ENCODE measurements at places on chromosomes 12 and 14. TPM values are rescaled to one million over a fixed set of nuclear protein-coding genes. Genes with fewer than 3 reads are reported as not detected.

The RPL10L gene
- total RNA-seq: not detected

The SUOX gene
- total RNA-seq: 18.5 TPM

The DHH gene
- total RNA-seq: not detected

The ASB2 gene
- total RNA-seq: not detected

The C12orf76 gene
- 17.5 TPM for total RNA-seq

The RPGRIP1 gene
- total RNA-seq: not detected

The RHOJ gene
- 6.6 TPM for total RNA-seq

The USP44 gene
- total RNA-seq: under 0.01 TPM

The MSI1 gene
- not detected for total RNA-seq

The KCNC2 gene
- not detected for total RNA-seq

The HELB gene
- total RNA-seq: 2.2 TPM

The PHC1 gene
- 15.4 TPM for total RNA-seq

The P3H3 gene
- total RNA-seq: 86.2 TPM

The ANKRD33 gene
- total RNA-seq: 0.44 TPM

The SLC7A8 gene
- total RNA-seq: 13.9 TPM

The OSGEP gene
- 34.1 TPM for total RNA-seq

The DAO gene
- not detected for total RNA-seq

The ARHGAP9 gene
- not detected for total RNA-seq

The GLT8D2 gene
- total RNA-seq: 79.5 TPM

The DEGS2 gene
- total RNA-seq: not detected

The C1R gene
- total RNA-seq: 903 TPM

The CCDC177 gene
- total RNA-seq: not detected

The TOMM20L gene
- total RNA-seq: not detected

The COX8C gene
- total RNA-seq: not detected

The ZC2HC1C gene
- total RNA-seq: not detected

The PLEK2 gene
- total RNA-seq: not detected

The KLRC2 gene
- total RNA-seq: not detected

The AHNAK2 gene
- total RNA-seq: 56.9 TPM

The MGAT2 gene
- total RNA-seq: 65.4 TPM

The PRB2 gene
- not detected for total RNA-seq

The PUS1 gene
- total RNA-seq: 12.4 TPM

The TSPAN11 gene
- total RNA-seq: 0.44 TPM

The TMBIM6 gene
- 288 TPM for total RNA-seq

The SPX gene
- 1.9 TPM for total RNA-seq

The A2M gene
- 189 TPM for total RNA-seq

The PMCH gene
- not detected for total RNA-seq

The NANOG gene
- total RNA-seq: not detected

The HOXC9 gene
- total RNA-seq: not detected

The CD69 gene
- not detected for total RNA-seq

The SMOC1 gene
- 1.8 TPM for total RNA-seq

The RASAL1 gene
- total RNA-seq: not detected

The RNF41 gene
- total RNA-seq: 58.2 TPM
